ENCODE measurements at places on chromosomes 1 and 21. TPM values are rescaled to one million over a fixed set of nuclear protein-coding genes. Genes with fewer than 3 reads are reported as not detected.

DNA sequence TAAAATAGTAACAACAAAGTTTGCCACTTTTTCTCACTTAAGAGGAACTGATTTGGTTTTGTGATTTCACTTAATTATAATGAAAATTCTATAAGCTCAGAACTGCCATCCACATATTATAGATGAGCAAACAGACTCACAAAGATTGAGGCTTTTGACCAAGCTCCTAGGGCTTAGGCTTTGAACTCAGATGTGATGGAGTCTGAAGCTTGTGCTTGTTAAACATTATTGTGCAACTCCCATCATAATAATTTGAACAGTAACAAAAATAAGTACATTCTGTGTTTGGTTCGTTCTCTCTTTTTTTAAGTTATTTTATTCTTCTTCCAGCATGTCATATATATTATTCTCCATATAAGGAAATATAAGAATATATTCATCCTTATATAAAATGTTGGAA is 403.4 kb downstream of the PTPRC start:
- no peak for DNase-seq
- H3K4me3 ChIP-seq, result no peak overlapping the region
- no peak overlapping the region for H3K27ac ChIP-seq

Gene PPIAL4G
- not detected for total RNA-seq

- H3K27ac ChIP-seq, result no peak overlapping the region
- no peaks in the 10 kb centered on the region for H3K4me1 ChIP-seq
- H3K27me3 ChIP-seq, result no peaks in the 10 kb centered on the region
- no peak for DNase-seq
Observed at GRCh38 chr1:186304982-186305949, 69.8 kb downstream of the TPR start.

DNA sequence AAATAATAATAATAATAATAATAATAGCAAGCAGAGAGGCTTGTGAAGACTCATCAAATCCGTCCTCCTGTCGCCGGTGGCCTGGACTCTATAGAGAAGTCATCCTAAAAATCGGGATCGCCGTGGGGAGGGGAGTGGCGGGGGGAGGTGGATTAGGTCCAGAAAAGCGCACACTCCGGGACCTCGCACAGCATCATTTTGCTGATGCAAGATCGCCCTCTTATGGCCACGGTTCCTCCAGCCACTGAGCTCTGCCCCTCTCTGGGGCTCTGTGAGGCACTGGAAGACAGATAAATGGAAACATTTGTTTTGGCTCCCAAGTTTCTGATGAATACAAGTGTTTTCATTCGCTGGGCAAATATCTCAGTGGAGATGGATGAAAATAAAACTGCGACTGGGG is 612.0 kb downstream of the MATN1 start:
- DNase-seq, result no peak
- H3K27me3 ChIP-seq, result no peaks in the 10 kb centered on the region
- no peaks in the 10 kb centered on the region for H3K4me1 ChIP-seq
- H3K27ac ChIP-seq, result no peak overlapping the region
- no peaks in the 10 kb centered on the region for H3K36me3 ChIP-seq

DNA sequence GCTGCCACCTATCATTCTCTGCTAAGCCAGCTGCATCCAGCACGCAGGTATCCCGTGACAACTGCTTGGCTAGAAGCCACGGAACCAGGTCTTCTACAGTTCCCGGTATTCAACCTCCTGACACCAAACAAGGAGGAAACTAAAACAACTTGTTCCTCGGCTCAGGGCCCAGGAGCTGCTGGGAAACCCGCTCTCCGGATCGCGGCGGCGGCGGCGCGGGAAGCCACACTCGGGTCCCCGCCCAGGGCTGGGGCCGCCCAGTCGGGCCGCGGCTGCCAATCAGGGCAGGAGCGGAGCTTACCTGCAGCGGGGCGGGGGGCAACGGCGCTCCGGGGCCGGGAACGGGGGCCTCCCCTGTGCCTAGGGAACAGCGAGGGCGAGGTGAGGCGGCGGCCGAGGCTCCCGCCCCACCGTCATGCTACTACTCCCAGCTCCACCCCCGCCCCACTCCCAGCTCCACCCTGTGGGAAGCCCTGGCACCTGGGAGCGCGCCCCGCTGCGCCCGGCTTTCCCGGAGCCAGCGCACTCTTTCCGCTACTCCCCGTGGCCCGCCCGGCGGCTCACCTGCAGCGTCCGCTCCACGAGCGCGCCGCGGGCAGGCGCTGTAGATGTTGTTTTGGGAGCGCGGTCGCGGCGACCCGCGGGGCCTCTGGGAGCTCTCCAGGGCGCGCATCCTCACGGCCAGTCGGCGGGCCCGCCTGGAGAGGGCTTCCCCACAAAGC is 12.1 kb downstream of the IL24 start:
- no peak for DNase-seq
- H3K27me3 ChIP-seq, result no peaks in the 10 kb centered on the region
- peak overlapping the region; percentile 43 for H3K27ac ChIP-seq
- H3K36me3 ChIP-seq, result no peaks in the 10 kb centered on the region

DNA sequence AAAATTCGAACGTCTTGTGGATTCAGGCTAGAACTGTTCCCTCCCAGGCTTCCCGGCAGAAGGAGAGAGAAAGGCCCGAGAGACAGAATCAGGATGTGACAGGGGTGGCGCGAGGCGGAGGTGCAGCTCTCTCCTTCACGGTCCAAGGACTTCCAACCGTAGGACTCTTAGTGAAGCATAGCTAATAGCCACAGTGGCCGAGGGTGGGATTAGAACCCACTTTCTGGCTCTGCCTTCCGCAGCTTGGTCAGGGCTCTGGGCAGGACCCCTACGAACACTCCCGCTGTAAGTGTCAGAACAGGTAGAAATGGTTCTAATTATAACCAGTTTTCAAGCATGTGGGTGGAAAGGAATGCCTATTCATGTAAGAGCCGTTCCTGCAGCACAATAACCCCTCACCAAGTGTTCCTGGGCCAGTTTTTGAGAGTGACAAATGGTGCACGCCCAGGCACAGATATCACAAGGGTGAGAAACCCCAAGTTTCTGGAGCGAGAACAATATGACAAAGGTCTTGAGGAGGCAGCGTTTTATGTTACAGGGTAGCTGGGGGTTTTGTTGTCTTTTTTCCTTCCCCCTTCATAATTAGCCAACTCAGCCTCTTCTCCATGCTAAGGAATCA is 86.4 kb downstream of the SYF2 start:
- no peak overlapping the region for H3K27ac ChIP-seq
- no peak for DNase-seq
- H3K4me3 ChIP-seq, result no peak overlapping the region
- H3K27me3 ChIP-seq, result no peaks in the 10 kb centered on the region
- no peaks in the 10 kb centered on the region for H3K4me1 ChIP-seq

DNA sequence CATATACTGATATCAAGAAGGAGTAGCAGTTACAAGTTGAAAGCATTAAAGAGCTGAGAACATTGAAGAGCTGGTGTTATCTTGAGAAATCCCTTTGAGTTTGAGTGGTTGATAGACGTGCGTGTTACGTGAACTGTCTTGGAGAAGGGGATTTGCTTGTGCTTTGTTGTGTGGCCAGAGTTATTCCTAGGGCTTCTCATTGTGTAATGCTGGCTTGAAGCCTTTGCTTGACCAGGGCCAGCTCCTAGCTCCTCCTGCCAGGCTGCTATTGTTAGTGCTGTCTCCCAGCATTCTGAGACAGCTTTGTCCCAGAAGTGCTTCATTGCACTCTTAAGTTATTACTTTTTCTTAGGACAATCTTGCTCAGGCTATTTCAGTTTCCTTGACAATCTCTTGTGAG is 116.2 kb upstream of the KCNK2 start:
- no peaks in the 10 kb centered on the region for H3K4me1 ChIP-seq
- H3K36me3 ChIP-seq, result no peaks in the 10 kb centered on the region
- no peak overlapping the region for H3K4me3 ChIP-seq
- no peak for DNase-seq

DNA sequence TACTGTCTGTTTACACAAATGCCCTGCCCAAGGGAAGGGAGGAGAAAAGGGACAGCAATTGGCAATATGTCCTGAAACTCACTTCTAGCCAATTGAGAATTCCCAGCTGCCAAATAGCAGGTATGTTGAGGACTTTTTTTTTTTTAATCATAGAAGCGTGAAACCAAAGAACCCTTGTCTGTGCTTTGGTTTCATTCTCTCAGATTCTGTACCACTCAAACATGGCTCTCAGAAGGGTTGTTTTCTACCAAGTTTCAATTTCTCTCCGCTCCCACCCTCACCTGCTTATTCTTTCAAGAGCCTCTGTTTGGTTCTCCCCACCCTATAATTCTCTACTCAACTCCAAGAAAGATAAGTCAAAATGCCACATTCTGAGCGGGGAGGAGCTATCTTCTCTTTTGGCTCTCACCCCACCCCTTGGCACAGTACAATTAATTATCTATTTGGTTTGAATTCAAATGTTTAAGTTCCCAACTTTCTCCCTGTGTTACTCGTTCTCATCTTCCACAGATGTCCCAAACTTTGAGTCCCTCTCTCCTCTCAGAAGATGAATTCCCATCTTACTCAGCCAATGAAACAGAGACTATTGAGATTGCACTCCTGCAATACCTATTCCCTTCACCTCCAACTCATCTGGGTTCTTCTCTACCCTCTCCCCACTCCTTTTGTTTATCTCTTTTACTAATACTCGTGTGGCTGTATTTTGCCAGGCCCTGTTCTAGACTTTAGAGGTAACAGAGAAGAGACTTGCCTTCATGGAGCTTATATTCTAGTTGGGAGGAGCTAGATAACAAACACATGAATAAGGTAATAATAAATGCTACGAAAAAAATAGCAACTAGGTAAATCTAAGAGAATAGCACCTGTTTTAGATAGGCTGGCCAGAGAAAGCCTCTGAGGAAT is 3.9 kb upstream of the TP53BP2 start:
- no peaks in the 10 kb centered on the region for H3K27me3 ChIP-seq
- no peaks in the 10 kb centered on the region for H3K4me1 ChIP-seq
- no peaks in the 10 kb centered on the region for H3K36me3 ChIP-seq
- no peak overlapping the region for H3K4me3 ChIP-seq
- H3K27ac ChIP-seq, result no peak overlapping the region

Gene CCDC181
- 1.9 TPM for total RNA-seq

Gene CFHR2
- not detected for total RNA-seq

Gene CELSR2
- 20.2 TPM for total RNA-seq

- no peak for DNase-seq
- peak overlapping the region; percentile 83 for H3K4me3 ChIP-seq
- H3K4me1 ChIP-seq, result no peaks in the 10 kb centered on the region
- no peaks in the 10 kb centered on the region for H3K27me3 ChIP-seq
- peak overlapping the region; percentile 96 for H3K27ac ChIP-seq
Observed at GRCh38 chr1:169105087-169105433, 1.4 kb upstream of the ATP1B1 start.

Gene LAD1
- total RNA-seq, result 8.8 TPM

Gene PTPN22
- total RNA-seq, result 0.33 TPM

GRCh38 chr1:118951270-118951936 is 36.7 kb downstream of the TBX15 start:
- no peaks in the 10 kb centered on the region for H3K36me3 ChIP-seq
- no peak overlapping the region for H3K27ac ChIP-seq
- no peaks in the 10 kb centered on the region for H3K4me1 ChIP-seq
- H3K27me3 ChIP-seq, result no peaks in the 10 kb centered on the region
- no peak for DNase-seq

GRCh38 chr1:54417123-54417522 is 10.9 kb upstream of the SSBP3 start:
- no peak overlapping the region for H3K27ac ChIP-seq
- H3K4me3 ChIP-seq, result no peak overlapping the region
- H3K4me1 ChIP-seq, result no peaks in the 10 kb centered on the region
- no peaks in the 10 kb centered on the region for H3K36me3 ChIP-seq

- no peaks in the 10 kb centered on the region for H3K4me1 ChIP-seq
- no peaks in the 10 kb centered on the region for H3K27me3 ChIP-seq
- peak overlapping the region; percentile 58 for H3K4me3 ChIP-seq
- peak overlapping the region; percentile 81 for H3K27ac ChIP-seq
- no peak for DNase-seq
- H3K36me3 ChIP-seq, result no peaks in the 10 kb centered on the region
Observed at GRCh38 chr1:201740670-201741111, 88.3 kb upstream of the IPO9 start.

DNA sequence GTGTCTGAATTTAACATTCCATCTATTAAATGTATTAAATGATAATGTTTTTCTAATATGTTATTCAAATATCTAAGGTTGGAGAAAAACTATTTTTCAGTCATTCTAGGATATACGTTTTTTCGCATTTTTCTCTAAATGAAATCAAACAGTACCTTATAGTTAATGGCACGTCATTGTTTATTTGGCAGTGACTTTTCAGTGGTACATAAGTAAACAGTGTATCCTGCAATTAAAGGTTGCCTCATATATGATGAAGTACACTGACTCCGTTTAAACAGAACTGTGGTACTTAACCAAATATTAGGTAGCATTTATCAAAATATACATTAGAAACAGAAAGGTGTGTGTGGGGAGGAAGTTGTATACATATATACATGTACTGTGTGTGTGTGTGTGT is 79.2 kb downstream of the EPS15 start:
- DNase-seq, result no peak
- peaks cover 15% of the 10 kb centered on the region for H3K36me3 ChIP-seq
- no peak overlapping the region for H3K4me3 ChIP-seq
- H3K27me3 ChIP-seq, result no peaks in the 10 kb centered on the region
- H3K4me1 ChIP-seq, result no peaks in the 10 kb centered on the region

- no peaks in the 10 kb centered on the region for H3K36me3 ChIP-seq
- H3K4me3 ChIP-seq, result no peak overlapping the region
- no peaks in the 10 kb centered on the region for H3K27me3 ChIP-seq
Observed at GRCh38 chr1:76079475-76080227, 5.1 kb downstream of the ST6GALNAC3 start.

DNA sequence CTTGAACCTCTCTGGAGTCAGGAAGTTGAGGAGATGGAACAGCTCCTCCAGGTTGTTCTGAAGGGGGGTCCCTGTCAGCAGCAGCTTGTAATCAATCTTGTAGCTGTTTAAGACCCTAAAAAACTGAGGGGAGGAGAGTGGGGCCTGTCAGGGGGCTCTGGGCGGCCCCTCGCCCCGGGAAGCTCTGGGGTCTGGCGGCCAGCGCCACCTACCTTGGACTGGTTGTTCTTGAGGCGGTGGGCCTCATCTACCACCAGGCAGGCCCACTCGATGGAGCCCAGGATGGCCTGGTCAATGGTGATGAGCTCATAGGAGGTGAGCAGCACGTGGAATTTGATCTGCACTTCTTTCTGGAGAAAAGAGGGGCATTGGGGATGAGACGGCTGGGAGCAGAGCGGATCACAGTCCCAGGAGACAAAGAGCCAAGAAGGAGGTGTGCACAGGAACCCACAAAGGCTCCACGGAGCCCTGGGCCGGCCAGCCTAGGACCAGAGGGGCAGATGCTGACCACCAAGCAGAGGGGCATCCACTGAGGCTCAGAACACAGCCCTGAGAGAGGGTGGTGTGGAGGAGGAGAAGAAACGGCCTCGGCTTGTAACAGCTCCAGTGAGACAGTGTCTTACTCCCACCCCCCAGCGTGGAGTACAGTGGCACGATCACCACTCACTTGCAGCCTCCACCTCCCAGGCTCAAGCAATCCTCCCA is 43.5 kb downstream of the CHD5 start:
- H3K36me3 ChIP-seq, result no peaks in the 10 kb centered on the region
- no peak overlapping the region for H3K27ac ChIP-seq
- H3K27me3 ChIP-seq, result no peaks in the 10 kb centered on the region

All from right atrium auricular region (tissue), 2 donors.